PC-9 (cell line): ENCODE measurements at places on chromosomes 12 and 14.

DNA sequence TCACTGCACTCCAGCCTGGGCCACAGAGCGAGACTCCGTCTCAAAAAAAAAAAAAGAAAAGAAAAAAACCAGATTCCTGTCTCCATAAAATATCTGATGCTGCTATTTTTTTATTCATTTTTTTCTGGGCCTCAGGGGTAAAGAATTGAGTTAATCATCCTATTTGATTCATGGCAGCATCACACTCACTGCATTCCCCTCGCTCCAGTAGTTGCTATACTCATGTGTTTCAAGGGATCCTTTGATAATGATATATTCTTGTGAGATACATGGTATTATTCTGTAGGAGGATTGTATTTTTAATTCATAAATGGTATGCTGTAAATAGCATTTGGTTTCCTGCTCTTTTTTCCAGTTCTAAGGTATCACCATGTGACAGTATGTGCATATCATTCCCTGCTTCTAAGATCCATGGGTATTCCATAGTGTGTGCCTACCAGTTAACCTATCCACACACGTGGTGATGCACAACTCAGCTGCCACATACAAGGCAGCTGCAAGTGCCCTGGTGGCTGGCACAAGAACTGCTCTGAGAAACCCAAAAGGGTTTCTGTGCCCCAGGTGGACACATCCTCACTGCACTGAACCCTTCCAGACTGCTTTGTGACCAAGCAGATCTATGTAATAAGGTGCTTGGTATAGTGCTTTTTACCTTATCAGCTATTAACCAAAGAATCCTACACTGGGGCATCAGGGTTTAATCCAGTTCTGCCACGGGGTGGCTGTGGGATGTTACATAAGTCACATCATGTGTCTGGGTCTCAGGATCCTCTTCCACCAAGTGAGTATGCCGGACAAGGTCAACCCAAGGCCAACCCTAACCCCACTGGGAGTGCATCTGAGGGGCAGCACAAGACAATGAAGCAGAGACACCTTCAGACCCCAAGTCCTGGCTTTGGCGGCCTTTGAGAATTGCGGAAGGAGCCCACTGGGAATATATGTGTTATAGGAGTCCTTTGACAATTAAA, 74.6 kb downstream of the ZFP36L1 start:
- DNase-seq = no peak

- DNase-seq = no peak
These were observed 32.2 kb upstream of the DCD start for GRCh38 chr12:54680374-54680773.

GRCh38 chr12:104463368-104463767, 6.6 kb downstream of the CHST11 start:
- DNase-seq = no peak

- no peak for DNase-seq
These were observed 5.2 kb downstream of the FRS2 start for GRCh38 chr12:69475237-69475975.

GRCh38 chr14:55562135-55562534, 17.9 kb upstream of the KTN1 start:
- DNase-seq = no peak

DNA sequence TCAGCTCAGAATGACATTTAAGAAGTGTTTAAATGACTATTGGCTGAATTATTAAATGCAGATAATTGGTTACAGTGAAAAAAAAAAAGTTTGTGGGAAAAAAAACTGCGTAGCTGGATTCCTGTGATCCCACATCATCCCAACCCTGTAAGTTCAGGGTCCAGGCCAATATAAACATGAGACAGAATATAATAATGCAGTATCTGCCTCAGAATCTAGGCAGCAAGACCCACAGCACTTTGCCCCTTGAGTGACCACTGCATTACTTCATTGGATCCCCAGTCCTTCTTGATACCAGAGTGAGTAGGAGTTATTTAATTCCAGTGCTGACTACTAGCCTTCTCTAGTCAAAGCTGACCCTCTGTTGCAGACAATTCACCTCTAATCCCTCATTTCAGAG, 272.6 kb downstream of the CCER1 start:
- DNase-seq = no peak

DNA sequence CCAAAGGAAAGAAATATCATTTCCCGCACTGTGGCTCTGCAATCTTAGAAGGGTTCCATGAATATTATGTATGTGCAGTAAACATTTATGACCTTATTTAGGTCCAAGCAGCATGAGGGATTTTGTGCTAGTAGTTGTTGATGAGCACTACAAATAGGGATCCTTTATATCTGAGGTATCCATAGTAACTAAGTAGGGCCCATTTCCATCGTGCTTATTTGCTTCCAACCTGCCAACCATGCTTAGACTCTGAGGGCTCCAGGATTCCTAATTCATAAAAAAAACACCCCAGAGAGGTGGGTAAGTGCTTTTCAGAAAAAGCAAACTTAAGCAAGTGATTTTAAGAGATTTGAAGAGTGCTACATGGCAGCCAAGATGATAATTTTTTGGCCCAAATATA, 39.7 kb downstream of the HMGA2 start:
- DNase-seq = no peak
